H1 (cell line): ENCODE measurements at places on chromosomes 2 and 18. TPM values are rescaled to one million over a fixed set of nuclear protein-coding genes. Genes with fewer than 3 reads are reported as not detected.

DNA sequence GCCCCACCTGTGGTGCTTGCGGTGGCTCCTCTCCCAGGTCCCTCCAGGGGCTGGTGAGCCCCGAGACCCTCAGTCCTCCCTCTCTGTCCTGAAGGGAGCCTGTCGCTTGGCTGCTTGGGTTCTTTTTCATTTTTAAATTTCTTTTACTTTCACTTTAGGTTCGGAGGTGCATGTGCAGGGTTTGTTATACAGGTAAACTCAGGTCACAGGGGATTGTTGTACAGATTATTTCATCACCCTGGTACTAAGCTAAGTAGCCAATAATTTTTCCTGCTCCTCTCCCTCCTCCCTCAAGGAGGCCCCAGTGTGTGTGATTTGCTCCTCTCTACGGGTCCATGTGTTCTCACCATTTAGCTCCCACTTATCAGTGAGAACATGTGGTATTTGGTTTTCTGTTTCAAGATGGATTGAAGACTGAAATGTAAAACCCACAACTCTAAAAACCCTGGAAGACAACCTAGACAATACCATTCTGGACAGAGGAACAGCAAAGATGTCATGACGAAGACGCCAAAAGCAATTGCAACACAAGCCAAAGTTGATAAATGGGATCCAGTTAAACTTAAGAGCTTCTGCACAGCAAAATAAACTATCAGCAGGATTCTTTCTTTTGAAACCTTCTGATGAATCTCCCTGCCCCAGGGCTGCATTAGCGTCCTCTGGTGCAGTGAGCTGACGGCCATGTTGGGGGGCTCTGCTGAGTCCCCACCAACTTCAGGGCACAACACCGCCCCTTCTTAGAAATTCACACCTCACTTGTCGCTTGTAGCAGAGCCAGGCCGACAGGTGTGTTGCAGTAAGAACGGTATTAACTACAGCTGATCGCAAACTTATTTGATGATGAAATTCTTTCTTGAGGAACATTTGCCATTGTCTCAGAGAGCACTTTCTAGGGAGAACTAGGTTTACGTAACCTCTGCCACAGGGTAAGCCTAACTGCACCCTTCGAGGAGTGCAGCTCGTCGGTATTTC, 135.3 kb downstream of the ZNF236 start:
- DNase-seq, result no peak
- no peaks in the 10 kb centered on the region for H3K27me3 ChIP-seq
- no peak overlapping the region for H3K27ac ChIP-seq
- no peaks in the 10 kb centered on the region for H3K36me3 ChIP-seq

The LAMA3 gene
- polyA plus RNA-seq, result 0.58 and 0.76 TPM in 2 replicates

GRCh38 chr2:191833356-191833755, 13.5 kb downstream of the CAVIN2 start:
- no peak overlapping the region for H3K27ac ChIP-seq
- H3K36me3 ChIP-seq, result no peaks in the 10 kb centered on the region; the same call in 1 of the 2 replicates
- H3K4me3 ChIP-seq, result no peak overlapping the region
- H3K4me1 ChIP-seq, result no peaks in the 10 kb centered on the region; the same call in 1 of the 2 replicates

- no peak overlapping the region for H3K27ac ChIP-seq
- H3K4me1 ChIP-seq, result peaks cover 4% of the 10 kb centered on the region
- H3K36me3 ChIP-seq, result no peaks in the 10 kb centered on the region
Measured at GRCh38 chr2:45072862-45073237, 63.6 kb upstream of the SIX2 start.

- H3K27me3 ChIP-seq, result no peaks in the 10 kb centered on the region; the same call in 1 of the 2 replicates
- no peaks in the 10 kb centered on the region for H3K4me1 ChIP-seq
- DNase-seq, result no peak
Measured at GRCh38 chr2:173998386-173998785, 33.2 kb upstream of the SP3 start.

The HSPD1 gene
- polyA plus RNA-seq, result 166 and 221 TPM in 2 replicates

The SERPINB3 gene
- 0.06 and 0.18 TPM in 2 replicates for polyA plus RNA-seq

DNA sequence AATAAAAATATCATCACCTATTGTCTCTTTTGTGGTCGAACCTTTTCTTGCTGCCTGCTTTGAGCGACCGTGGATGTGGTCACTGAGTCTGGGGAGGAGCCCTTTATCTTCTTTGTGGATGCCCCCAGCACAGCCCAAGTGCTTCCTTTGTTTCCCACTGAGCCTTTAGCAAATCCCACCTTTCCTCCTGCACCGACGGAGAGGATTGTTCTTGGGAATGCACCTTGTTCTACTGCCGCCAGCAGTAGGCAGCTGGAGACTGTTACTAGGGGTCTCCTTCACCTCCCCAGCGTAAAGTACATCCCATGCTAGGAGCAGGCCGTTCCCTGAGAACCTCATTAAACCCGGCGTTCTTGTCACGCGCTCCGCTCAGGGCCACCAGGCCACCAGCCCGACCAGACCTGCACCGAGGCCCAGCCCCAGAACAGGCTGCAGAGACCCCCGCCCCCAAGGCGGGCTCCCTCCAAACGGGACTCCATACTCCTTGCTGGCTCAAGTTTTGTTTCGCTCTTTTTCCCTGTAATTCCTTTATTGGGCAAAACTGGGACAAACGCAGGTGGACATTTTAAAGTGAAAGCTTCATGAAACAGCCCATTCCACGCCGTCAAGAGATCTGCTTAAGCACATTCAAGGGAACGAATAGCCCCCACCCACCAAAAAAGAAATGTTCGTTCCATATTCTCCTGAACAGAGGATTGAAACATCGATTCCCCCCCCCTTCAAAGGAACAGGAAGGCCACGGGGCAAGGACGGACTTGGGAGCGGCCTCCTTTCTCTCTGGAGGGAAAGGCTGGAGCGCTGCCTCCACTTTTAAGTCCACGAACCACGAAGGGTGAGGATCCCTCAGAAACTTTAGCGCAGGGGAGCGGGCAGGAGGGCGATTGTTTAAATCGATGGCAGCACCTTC, 1.1 kb upstream of the MAT2A start:
- H3K4me1 ChIP-seq, result peaks cover 7% of the 10 kb centered on the region; the same call in 1 of the 2 replicates
- H3K27me3 ChIP-seq, result no peaks in the 10 kb centered on the region
- peak; percentile 69 for DNase-seq

- H3K27me3 ChIP-seq, result no peaks in the 10 kb centered on the region
- DNase-seq, result no peak
- H3K4me3 ChIP-seq, result no peak overlapping the region
- H3K4me1 ChIP-seq, result no peaks in the 10 kb centered on the region
Measured at GRCh38 chr18:76465630-76466409, 29.2 kb downstream of the ZNF516 start.

The FAM117B gene
- polyA plus RNA-seq, result 3.9 and 4.0 TPM in 2 replicates

DNA sequence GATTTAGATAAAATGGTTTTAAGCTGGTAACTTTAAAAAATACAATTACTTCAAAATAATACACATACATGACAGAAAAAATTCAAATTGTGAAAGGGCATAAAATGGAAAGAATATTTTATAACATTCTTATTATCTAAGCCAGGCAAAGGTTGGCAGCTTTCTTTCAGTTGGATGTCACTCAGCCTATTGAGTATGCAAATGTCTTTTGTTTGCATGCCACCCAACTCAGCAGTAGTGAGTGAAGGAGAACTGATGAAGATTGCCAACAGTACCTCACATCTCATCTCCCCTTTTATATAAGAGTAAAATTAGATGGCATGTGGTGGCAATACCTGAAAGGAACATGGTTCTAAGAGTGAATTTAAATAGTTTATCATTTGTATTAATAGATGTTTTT, 24.8 kb downstream of the BMPR2 start:
- H3K4me3 ChIP-seq, result no peak overlapping the region
- no peaks in the 10 kb centered on the region for H3K4me1 ChIP-seq
- H3K27me3 ChIP-seq, result no peaks in the 10 kb centered on the region
- H3K36me3 ChIP-seq, result no peaks in the 10 kb centered on the region

DNA sequence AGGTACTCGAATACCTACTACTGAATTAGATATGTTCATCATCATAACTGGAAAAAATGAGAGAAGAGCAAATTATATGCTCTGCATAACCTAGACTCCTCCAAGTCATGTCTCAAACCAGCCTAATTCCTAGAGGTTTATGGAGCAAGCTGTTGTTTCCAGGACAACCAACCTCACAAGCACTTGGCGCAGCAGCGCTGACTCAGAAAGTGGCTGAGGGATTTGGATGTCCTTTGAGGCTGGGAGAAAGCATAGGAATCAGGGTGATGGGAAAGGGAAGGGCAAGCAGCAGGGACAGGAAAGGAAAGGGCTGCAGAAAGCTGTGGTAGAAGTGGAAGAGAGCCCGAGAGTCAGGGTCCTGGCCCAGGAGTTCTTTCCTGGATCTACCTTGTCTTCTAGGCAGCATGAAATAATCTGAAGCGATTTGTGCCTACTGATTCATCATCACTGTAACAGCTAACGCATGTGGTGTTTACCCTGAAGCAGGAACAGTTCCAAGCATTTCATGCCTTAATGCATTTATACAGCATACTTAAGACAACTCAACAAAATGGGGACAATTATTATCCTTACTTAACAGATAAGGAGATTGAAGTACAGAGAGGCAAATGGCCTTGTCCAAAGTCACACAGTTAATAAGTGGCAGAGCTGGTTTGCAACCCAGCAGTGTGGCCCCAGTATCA, 3.7 kb downstream of the PLEK start:
- H3K27me3 ChIP-seq, result no peaks in the 10 kb centered on the region
- H3K27ac ChIP-seq, result no peak overlapping the region
- no peaks in the 10 kb centered on the region for H3K36me3 ChIP-seq
- no peak overlapping the region for H3K4me3 ChIP-seq
- no peaks in the 10 kb centered on the region for H3K4me1 ChIP-seq

The TUBA3E gene
- polyA plus RNA-seq, result not detected in 2 replicates

DNA sequence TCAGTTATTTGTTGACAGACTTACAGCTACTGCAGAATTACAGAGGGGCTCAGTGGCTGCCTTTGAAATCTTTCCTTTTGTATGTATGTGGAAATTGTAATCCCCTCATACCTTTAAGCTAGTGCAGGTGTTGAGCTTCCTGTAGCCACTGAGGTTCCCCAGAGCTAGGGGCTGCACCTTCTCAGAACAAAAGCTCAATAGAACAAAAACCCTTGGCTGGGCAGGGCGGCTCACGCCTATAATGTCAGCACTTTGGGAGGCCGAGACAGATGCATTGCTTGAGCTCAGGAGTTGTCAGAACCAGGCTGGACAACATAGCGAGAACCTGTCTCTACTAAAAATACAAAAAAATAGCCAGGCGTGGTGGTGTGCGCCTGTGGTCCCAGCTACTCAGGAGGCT, 41.3 kb upstream of the CHMP1B start:
- peak overlapping the region; percentile 29; the same call in 1 of the 2 replicates for H3K27ac ChIP-seq
- no peaks in the 10 kb centered on the region for H3K27me3 ChIP-seq
- H3K36me3 ChIP-seq, result no peaks in the 10 kb centered on the region
- H3K4me1 ChIP-seq, result peaks cover 16% of the 10 kb centered on the region

The OTOS gene
- polyA plus RNA-seq, result 0.17 and 0.19 TPM in 2 replicates

GRCh38 chr2:102005989-102006885, 14.5 kb downstream of the IL1R2 start:
- no peak overlapping the region for H3K4me3 ChIP-seq
- H3K27me3 ChIP-seq, result no peaks in the 10 kb centered on the region; the same call in none of the 2 replicates

GRCh38 chr2:62296832-62297623, 101.1 kb downstream of the B3GNT2 start:
- no peaks in the 10 kb centered on the region for H3K27me3 ChIP-seq
- H3K27ac ChIP-seq, result no peak overlapping the region
- H3K4me3 ChIP-seq, result no peak overlapping the region
- no peaks in the 10 kb centered on the region for H3K36me3 ChIP-seq
- H3K4me1 ChIP-seq, result no peaks in the 10 kb centered on the region
